ENCODE measurements at places on chromosomes 11 and 22. TPM values are rescaled to one million over a fixed set of nuclear protein-coding genes. Genes with fewer than 3 reads are reported as not detected.

PNPLA5 gene
- 2.3 TPM for total RNA-seq

SCN4B gene
- 3.1 TPM for total RNA-seq

CHRM1 gene
- 0.69 TPM for total RNA-seq

USH1C gene
- 0.10 TPM for total RNA-seq

RTN4R gene
- 1.3 TPM for total RNA-seq

INS gene
- total RNA-seq, result not detected

EIF4ENIF1 gene
- 10.5 TPM for total RNA-seq

CDC45 gene
- total RNA-seq, result 6.0 TPM

MYBPC3 gene
- 0.30 TPM for total RNA-seq

NXPE4 gene
- not detected for total RNA-seq
